Effector CD8-positive, alpha-beta T cell (primary cell): ENCODE measurements at places on chromosomes 2 and 18.

- DNase-seq, result no peak
Observed at GRCh38 chr2:16409849-16410248, 255.8 kb downstream of the CYRIA start.

DNA sequence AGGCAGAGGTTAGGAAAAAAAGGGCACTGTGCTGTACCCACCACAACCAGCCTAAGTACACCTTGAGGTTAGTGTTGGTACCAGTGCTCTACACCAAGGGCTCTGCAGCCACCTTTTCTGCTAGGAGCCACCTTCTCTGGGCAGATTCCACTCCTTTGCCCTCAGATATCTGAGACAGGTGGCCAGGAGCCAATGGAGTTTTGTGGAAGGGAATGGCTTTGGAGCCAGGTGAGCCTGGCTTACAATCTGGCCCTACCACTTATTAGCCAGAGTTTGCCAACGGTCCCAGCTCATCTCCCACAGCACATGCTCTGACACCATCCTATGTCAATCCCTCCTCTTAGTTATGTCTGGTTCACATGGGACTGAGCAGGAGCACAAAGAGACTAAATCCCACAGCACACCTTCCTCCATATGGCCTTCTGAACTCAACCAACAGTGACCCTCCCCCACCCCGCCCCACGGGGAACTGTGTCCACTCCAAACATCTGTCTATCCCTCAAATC is 77.5 kb downstream of the CLHC1 start:
- no peak for DNase-seq

DNA sequence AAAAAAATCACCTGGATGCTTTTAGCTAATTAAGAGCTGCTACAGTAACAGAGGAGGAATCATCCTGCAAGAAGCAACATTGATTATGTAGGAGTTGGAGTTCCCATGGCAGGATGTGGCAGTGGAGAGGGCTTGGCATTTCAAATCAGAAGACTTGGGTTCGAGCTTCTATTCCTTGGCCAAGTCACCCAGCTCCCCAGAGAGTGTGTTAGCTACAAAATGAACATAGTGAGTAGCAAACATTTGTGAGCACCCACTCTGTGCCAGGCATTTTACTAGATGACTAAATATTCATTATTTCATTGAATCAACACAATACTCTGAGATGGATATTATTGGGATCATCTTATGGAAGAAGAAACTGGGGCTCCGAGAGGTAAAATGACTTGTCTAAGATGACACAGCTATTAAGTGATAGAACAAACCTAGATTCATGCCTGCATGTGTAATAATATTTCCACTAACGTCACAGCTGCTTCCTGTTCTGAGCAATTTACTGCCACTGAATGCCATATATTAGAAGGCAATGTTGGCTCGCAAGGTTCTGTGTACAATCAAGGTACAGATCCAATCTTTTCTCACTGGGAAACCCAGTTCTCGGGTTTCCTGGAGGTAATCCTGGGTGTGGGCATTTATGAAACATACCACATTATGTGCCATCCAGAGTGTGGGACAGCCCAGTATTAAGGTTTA is 18.0 kb downstream of the NTSR2 start:
- DNase-seq, result no peak

- no peak for DNase-seq
Observed at GRCh38 chr18:31716362-31716761, 32.0 kb upstream of the B4GALT6 start.

DNA sequence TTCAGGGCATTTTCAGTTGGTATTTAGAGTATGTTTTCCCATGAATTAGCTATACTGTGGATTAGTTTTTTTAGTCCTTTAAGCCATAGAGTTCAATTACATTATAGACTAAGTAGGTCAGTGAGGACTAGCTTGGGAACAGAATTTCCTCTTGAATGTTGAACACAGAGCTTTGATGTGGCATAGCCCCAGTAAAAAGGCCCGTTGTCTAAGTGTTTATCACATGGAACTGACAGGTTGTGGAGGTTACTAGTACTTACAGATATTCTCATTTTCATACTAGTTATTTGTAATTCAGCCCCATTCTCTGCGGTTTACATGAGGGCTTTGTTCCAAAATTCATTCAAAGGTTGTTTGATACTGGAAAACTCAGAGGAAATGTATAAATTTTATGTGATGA is 6.2 kb downstream of the INSIG2 start:
- no peak for DNase-seq

GRCh38 chr2:156476850-156477206 is 40.6 kb downstream of the GPD2 start:
- DNase-seq, result no peak

- DNase-seq, result no peak
Observed at GRCh38 chr2:72929010-72929409, 11.7 kb downstream of the EMX1 start.

DNA sequence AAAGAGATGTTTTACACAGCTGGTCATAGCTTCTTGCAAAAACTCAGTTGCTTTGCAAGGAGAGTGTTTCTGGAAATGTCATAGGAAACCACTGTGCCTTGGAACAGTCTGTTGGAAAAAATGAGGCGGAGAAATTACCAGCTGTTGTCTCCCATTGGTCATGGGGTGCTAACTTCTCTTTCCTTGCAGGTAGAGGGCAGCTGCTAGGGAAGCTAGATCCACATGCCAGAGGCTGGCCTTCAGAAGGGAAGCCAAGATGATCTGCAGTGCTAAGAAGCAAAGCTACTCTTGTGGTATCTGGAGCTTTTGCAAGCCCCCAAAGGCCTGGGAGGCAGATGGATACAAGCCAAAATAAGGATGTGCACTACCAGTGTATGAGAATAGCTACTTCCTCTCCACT is 34.8 kb upstream of the LAMA1 start:
- DNase-seq, result no peak

DNA sequence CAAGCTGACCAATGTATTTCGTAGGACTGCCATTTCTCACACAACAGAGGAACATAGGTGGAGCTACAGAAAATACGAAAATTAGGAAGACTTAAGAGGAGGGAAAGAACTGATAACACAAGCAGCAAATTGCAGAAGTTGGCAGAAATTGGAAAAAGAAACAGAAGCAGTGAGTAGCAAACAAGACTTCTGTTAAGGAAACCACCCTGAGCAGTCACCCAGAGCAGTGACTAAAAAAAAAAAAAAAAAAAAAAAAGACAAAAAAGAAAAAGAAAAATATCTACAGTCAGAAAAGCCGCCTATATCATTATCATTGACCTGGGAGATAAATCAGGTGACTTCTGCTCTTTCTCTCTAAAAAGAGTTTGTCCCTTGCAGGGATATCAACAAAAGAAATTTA is 21.4 kb downstream of the STK17B start:
- no peak for DNase-seq

- DNase-seq, result no peak
Observed at GRCh38 chr2:118843483-118844132, 3.8 kb downstream of the EN1 start.

DNA sequence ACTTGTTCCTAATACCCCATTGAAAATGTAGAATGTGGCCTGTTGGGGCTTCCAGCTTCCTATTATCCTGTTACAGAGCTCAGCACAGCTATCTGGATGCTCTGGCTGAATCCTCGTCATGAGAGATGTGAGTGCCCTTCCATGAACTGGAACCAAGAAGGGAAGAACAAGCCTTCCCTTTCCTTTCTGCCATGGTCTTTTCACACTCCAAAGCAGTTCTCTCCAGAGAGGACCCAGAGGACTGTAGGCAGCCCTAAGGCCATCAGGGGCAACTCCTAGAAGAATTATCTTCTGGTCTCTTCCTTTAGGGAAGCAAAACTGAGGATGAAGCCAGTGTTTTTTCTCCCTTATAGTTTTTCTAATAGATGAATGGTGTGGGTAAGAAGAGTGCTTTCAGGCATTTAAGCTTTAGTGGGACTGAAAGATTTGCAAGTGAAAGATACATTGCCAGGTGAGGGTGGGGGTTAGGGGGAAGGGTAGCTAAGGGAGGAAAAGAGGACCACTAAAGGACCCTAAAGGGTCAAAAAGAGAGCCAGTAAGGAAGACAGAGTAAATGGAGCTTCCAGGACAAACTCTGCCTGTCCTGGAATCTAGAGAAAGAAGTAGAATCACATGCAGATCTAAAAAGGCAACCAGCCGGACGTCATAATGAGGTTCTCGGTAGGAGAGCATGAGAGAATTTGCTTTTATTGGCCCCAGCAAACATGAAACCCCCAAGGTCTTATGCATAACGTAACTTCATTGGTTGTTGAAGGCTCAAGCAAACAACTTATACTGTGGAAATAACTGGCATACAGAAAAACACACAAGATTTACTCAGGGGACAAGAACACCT is 12.4 kb upstream of the XPO1 start:
- no peak for DNase-seq

GRCh38 chr2:217288472-217289063 is 428.7 kb upstream of the TNP1 start:
- DNase-seq, result no peak

- no peak for DNase-seq
Observed at GRCh38 chr18:24516261-24516660, 55.8 kb downstream of the HRH4 start.

DNA sequence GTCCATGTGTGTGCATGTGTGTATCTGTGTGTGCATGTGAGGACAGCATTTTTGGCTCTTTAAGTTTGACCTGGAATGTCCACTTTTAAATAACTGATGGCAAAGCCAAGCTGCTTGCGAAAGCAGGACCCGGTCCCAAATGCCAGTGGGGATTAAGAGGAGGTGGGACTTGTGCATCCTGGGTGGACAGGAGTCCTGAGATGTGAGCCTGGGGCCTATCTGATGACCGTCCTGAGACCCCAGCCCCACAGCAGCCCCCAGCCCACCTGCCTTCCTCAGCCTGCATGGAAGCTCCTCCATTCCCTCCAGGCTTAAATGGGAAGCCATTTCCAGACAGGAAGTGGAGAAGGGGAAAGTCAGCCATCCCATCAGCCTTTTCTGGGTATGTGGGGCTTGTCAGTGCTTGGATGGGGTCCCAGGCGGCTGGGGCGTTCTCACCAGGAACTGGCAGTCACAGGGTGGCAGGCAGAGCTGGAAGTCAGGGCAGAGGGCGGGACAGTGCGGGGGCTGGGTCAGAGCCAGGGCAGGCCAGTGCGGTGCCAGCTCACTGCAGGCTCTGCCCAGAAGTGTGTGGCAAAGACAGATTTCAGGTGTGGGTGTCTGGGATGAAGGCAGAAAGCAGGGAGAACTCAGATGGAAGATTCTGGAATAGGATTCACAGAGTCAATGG is 117.8 kb downstream of the ACKR3 start:
- DNase-seq, result no peak

DNA sequence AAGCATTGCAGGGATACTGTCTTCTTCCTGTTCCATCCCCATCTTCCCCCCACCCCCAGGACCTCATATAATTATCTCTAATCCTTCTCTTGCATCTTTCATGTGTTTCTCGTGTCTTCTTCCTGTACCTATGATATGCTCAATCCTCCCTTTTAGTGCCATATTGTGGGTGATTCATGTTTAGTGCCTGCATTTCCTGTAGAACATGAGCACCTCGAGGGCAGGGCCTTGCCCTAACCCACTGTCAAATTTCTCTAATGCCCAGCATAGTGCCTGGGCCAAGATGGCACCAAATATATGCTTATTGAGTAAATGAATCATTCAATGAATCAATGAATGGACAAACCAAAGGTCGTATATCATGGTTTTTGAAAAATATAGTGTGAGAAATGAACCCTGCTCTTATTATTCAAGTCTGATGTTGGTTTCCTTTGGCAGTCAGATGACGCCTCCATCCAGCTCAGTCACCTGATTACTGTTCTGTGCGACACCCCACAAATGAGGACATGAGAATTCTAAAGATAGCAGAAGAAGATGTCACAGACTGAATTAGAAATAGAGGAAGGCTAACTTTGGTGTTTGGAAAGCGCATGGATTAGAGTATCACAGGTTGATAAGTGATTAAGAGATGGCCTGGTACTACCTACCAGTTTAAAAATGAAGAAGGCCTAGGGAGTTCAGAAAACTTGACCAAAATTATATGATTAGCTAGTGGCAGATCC is 278.4 kb downstream of the PRKCE start:
- no peak for DNase-seq

GRCh38 chr2:100395532-100396350 is 21.7 kb downstream of the CHST10 start:
- no peak for DNase-seq

DNA sequence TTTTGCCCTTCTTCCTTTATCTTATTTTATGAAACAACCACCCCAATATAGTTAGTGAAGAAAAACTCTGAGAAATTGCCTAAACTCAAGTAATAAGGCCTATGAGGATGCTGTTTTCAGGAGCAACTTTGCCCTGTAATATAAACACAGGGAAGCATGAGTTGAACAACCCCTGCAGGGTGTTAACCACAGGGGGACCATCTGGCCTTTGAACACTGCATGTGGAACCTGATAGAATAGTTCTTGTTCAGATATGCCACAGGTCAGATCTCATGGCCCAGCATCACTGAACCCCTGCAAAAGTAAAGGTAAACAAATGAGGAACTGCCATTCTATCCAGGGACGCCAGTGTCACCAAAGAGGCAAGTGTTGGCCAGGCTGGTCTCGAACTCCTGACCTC is 82.6 kb downstream of the MAPK4 start:
- DNase-seq, result no peak
